ENCODE measurements at places on chromosomes 12 and 14.

GRCh38 chr14:75811872-75812499, 150.9 kb downstream of the TTLL5 start:
- no peak for DNase-seq

- no peak for DNase-seq
These were observed 213.4 kb downstream of the EGLN3 start for GRCh38 chr14:33737446-33737845.

- DNase-seq, result no peak
These were observed 151.6 kb downstream of the FOXA1 start for GRCh38 chr14:37443461-37443860.

DNA sequence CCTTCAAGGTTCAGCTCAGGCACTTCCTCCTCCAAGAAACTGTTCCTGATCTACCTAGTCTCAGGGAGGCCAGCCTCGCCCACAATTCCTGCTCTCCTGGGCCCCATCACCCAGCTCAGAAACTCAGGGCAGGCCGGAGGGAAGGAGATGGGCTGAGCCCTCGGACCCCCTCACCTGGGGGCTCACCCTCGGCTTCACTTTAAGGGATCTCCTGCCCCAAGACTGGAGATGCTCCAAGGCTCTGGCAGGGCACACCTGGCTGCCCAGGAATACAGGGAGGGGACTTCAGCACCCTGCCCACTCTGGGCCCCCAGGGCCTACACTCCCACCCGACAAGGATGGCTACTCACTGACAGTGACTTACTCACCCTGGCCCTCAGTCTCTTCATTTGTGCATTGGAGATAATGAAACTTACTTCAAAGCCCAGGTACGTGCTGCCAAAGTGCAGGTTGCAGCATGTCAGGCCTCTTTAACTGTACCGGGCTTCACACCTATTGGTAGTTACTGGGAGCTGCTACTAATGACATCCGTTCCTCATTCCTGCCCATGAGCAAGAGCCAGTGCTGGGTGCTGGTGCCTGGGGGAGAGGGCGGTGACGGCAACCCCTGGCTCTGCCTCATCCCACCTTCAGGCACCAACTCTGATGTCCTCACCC, 21.0 kb upstream of the PPP1R13B start:
- DNase-seq, result no peak

GRCh38 chr14:39396448-39396847, 35.8 kb downstream of the FBXO33 start:
- no peak for DNase-seq

GRCh38 chr12:111033281-111034082, 113.1 kb upstream of the MYL2 start:
- DNase-seq, result no peak

- DNase-seq, result no peak
These were observed 1015.8 kb upstream of the SEL1L start for GRCh38 chr14:82549306-82549990.

- DNase-seq, result no peak
These were observed 1.5 kb downstream of the COL2A1 start for GRCh38 chr12:48002773-48003218.

- no peak for DNase-seq
These were observed 229.3 kb upstream of the LHX5 start for GRCh38 chr12:113700943-113701342.

DNA sequence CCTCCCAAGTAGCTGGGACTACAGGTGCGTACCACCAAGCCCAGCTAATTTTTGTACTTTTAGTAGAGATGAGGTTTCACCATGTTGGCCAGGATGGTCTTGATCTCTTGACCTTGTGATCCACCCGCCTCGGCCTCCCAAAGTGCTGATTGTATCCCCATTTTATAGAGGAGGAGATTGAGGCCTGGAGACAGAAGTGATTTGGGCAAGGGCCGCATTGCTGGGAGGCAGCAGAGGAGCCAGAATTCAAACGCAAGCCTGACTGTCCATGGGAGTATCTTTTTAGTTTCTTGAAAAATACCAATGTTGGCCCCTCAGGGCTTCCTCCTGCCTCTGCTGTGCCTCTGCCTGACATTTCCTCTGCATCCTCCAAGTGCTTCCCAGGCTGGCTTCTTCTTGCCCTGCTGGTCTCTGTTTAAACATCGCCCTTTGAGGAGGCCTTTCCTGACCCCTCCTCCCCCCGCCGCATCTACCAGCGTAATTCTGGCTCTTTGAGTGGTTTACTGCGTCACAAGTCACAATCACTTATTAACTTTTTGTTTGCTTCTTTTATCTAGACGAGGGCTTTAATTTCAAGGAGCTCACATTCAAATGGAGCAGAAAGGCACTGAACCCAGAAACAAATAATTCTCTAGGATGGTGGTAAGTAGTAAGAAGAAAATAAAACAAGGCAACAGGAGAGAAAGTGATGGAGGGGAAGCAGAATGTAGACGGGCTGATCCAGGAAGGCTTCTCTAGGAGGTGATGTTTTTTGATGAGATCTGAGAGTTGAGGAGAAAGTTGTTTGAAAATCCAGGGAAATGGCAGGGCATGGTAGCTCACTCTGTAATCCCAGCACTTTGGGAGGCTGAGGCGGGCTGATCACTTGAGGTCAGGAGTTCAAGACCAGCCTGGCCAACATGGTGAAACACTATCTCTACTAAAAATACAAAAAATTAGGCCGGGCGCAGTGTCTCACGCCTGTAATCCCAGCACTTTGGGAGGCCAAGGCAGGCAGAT, 91.0 kb upstream of the MED13L start:
- DNase-seq, result no peak

DNA sequence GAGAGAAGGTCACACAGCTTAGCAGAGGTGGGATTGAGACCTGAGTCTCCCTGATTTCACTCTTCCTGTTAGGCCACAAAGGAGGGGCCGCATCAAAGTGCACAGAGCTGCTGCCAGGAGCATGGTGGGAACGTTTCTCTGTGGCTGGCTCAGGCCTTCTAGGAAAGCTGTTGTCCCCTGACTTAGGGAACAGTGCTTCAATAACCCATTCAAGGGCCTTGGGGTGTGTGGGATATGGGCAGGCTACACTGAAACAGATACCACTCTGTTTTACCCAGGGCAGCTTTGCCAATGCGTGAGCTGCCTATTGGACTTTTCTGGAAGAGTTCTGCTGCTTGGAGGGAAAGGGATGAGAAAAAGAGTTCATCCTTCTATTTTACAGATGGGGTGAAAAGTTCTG, 110.0 kb downstream of the ADCK1 start:
- DNase-seq, result no peak

- DNase-seq, result no peak
These were observed 98.0 kb upstream of the PLEKHG7 start for GRCh38 chr12:92604786-92605185.

GRCh38 chr12:91817517-91817916, 328.1 kb downstream of the BTG1 start:
- DNase-seq, result no peak

DNA sequence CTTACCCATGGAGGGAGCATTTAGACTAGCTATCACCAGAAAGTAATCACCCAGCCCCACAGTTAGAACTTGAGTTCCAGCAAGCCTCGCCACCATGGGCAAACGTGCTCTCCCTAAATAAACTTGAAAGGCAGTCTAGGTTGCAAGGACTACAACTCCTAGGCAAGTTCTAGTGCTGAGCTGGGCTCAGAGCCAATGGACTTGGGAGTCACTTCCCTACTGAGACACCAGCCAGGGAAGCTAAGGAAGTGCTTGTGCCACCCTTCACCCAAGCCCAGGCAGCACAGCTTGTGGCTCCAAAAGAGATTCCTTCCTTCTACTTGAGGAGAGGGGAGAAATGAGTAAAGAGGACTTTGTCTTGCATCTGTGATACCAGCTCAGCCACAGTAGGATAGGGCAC, 57.9 kb downstream of the SLCO1A2 start:
- DNase-seq, result no peak

- DNase-seq, result no peak
These were observed 69.3 kb downstream of the EEA1 start for GRCh38 chr12:92859650-92860386.

- DNase-seq, result no peak
These were observed 27.5 kb upstream of the OAS1 start for GRCh38 chr12:112879191-112879705.

GRCh38 chr14:89140326-89140725, 276.7 kb downstream of the FOXN3 start:
- DNase-seq, result no peak

- no peak for DNase-seq
These were observed 275.9 kb downstream of the RPS29 start for GRCh38 chr14:49310298-49310697.

DNA sequence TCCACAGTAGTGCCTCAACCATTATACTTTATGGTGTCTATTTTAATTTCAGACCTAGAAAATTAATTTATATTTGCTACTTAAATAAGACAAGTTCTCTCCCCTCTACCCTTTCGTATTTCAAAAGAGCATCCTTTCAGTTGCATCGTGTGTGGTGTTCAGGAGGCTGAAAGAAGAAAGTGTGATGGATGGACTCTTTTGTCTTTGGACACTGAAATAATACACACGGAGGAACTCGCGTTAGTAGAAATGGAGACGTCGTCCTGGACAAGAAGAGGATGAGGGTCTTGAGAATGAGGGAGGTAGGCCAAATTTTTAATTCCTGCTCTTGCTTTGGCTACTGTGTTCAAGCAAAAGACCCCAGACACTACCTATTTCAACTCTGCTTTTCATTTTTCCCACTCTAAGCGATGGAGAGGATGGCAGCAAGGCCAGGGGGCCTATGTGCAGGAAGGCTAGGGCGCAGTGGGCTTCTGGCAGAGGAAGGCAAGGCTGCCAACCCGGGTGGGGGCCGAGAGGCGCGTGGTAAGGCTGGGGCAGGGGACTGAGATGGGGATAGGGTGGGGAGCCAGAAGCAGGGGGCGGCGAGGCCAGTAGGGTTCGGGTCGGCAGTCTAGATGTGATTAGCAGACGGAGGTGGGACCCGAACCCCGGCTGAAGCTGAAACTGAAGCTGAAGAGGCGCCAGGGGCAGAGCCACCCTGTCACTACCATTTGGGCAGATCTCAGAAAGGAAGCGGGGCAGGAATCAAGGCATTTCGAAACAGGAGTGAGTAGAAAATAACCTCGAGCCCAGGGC, 722 bp downstream of the TMED8 start:
- peak; percentile 9 for DNase-seq

DNA sequence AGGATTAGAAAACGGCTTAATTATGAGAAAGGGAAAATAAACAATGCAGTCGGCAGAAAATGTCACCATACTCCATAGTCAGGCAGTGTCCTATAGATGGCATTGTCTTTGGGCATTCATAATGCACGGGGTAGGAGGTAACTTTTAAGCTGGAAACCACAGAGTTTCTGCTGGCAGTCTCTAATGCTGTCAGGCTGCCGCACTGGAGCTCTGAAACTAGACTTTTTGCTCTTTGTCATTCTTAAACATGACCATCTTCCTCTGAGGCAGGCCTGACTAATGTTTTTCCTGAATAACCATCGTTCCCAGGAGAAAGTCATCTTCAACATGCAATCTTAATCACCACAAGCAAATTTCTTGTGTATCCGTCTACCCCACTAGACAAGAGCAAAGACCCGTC, 108.8 kb downstream of the ETNK1 start:
- DNase-seq, result no peak

- DNase-seq, result no peak
These were observed 174.1 kb upstream of the RTL1 start for GRCh38 chr14:101077481-101078074.

DNA sequence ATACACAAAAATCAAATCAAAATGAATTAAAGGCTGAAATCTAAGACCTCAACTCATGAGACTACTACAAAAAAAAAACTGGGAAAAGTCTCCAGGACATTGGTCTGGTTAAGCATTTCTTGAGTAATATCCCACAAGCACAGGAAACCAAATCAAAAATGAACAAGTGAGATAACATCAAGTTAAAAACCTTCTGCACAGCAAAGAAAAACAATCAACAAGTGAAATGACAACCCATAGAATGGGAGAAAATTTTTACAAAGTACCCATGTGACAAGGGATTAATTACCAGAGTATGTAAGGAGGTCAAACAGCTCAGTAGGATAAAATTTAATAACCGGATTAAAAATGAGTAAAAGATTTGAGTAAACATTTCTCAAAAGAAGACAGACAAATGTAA, 338.7 kb downstream of the SLC16A7 start:
- DNase-seq, result no peak

DNA sequence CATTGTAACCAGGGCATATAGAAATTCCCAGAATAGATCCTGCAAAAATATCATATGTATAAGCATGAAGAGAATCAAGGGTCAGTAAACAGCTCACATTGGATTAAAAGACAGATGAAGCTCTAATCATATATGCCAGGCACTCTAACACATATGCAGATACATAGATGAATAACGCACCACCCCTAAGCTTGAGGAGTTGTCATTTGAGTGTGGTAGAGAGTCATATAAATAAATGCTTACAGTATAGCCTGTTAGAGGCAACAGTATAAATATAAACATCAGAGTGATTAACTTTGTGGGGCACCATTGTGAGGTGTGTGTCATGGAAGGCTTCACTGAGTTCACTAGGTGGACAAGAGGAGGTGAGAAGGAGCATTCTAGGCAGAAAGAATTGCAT, 346.7 kb upstream of the PRICKLE1 start:
- DNase-seq, result no peak

GRCh38 chr14:100593751-100594624, 6.8 kb upstream of the BEGAIN start:
- no peak for DNase-seq
